Activated CD8-positive, alpha-beta memory T cell treated with anti-CD3 and anti-CD28 coated beads for 1 hour (primary cell): ENCODE measurements at places on chromosomes 6 and 20.

GRCh38 chr6:53440336-53440945, 91.7 kb upstream of the ELOVL5 start:
- no peak for DNase-seq

GRCh38 chr20:34052414-34052813, 58.7 kb downstream of the RALY start:
- DNase-seq: no peak

DNA sequence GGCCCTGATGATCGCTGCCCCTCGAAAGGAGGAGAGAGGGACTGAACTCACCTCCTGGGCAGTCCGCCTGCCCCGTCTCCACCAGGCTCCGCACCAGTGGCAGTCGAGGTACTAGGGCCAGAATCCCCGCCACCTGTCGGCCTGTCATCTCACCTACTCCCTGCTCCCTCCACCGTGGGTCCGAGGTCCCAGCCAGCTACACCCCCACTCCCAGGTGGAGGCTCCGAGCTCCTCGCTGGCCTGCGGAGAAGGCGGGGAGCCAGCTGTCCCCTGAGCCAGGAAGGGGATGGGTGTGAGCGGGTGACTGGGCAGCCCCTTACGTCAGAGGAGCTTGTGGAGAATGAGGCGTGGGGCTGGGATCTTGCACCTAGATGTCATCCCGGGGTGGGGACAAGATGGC, 1066.5 kb upstream of the MANEA start:
- no peak for DNase-seq

GRCh38 chr6:148285205-148285604, 57.4 kb upstream of the SASH1 start:
- DNase-seq: no peak
